Colonic mucosa (tissue), 4 donors: ENCODE measurements at places on chromosomes 3 and 15. TPM values are rescaled to one million over a fixed set of nuclear protein-coding genes. Genes with fewer than 3 reads are reported as not detected.

DNA sequence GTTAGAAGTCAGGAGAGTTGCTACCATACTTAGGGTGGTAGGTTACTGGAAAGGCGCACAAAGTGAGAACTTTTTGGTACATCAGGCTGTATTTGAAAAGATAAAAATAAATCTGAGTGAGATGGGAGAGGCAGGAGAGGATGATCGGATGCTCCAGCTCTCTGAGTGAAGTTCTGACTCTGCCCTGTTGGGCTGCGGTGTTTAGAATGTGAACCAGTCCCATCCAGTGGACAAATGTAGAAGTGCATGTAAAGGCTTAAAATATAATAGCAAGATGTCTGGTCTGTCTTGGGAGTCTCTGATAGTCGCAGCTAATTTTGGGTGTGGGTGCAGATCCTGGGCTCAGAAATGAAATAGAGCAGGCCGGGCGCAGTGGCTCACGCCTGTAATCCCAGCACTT is 30.4 kb downstream of the ACKR2 start:
- no peaks in the 10 kb centered on the region for H3K27me3 ChIP-seq
- H3K4me1 ChIP-seq: no peaks in the 10 kb centered on the region
- peak; percentile 49 for DNase-seq
- no peak overlapping the region for H3K27ac ChIP-seq
- H3K36me3 ChIP-seq: no peaks in the 10 kb centered on the region
- no peak overlapping the region for H3K4me3 ChIP-seq

GRCh38 chr15:84840741-84841429 is 23.7 kb downstream of the ALPK3 start:
- peaks cover 5% of the 10 kb centered on the region for H3K4me1 ChIP-seq
- DNase-seq: peak; percentile 58
- H3K36me3 ChIP-seq: no peaks in the 10 kb centered on the region
- H3K27me3 ChIP-seq: no peaks in the 10 kb centered on the region
- H3K27ac ChIP-seq: peak overlapping the region; percentile 5

GRCh38 chr15:63881431-63881830 is 47.7 kb upstream of the HERC1 start:
- H3K4me1 ChIP-seq: no peaks in the 10 kb centered on the region
- H3K36me3 ChIP-seq: no peaks in the 10 kb centered on the region
- H3K4me3 ChIP-seq: no peak overlapping the region
- no peaks in the 10 kb centered on the region for H3K27me3 ChIP-seq
- DNase-seq: no peak
- H3K27ac ChIP-seq: no peak overlapping the region

- no peaks in the 10 kb centered on the region for H3K36me3 ChIP-seq
- no peak for DNase-seq
- H3K4me1 ChIP-seq: no peaks in the 10 kb centered on the region
- no peak overlapping the region for H3K4me3 ChIP-seq
- no peaks in the 10 kb centered on the region for H3K27me3 ChIP-seq
These were observed 10.6 kb downstream of the TP63 start for GRCh38 chr3:189641776-189642175.

The TRH gene
- total RNA-seq: not detected

The IL17RE gene
- 66.4 TPM for total RNA-seq

The LRRIQ4 gene
- total RNA-seq: not detected

The MESP2 gene
- total RNA-seq: 0.45 TPM

The LDHAL6B gene
- not detected for total RNA-seq
